ENCODE measurements at places on chromosomes 12 and 14.

- no peak for DNase-seq
These were observed 32.9 kb downstream of the SETD3 start for GRCh38 chr14:99447739-99448138.

DNA sequence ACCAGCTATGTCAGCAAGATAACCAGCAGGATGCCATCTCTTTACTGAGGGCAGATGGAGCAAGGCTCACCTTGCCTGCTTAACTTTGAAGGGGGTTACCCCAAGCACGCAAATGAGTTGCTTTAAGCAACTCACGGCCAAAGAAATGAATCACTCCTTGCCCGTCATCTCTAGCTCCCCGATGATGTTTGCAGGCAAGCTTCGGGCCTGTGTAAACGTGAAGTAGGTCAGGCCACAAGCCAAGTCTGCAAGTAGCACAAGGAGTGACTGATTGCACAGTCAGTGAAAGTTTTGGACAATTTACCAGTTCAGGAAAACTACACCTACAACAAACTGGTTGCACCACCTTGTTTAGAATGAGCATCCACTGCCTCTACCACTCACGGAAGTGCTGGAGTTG is 699.7 kb upstream of the TBX3 start:
- DNase-seq: no peak

- no peak for DNase-seq
These were observed 52.4 kb downstream of the SYT1 start for GRCh38 chr12:78916845-78917480.

GRCh38 chr12:18454330-18454729 is 193.0 kb downstream of the PIK3C2G start:
- no peak for DNase-seq

GRCh38 chr14:55929136-55929535 is 189.1 kb upstream of the PELI2 start:
- DNase-seq: no peak

- no peak for DNase-seq
These were observed 39.7 kb upstream of the VRK1 start for GRCh38 chr14:96757456-96757855.

DNA sequence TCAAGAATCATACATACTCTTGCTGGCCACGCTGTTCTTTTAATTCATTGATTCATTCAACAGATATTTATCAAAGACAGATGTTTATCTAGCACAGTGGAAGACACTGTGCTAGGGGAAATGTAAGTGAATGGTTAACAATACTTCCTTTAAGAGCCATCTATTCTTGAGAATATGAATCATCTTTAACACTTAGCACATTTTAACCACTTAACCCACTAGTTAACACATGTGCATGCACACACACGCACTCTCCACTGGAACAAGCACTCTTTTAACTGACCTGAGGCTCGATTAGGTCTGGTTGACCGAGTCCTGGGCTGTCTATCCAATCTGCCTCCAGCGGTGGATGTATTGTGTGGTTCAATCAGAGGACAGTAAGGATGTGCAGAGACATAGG is 34.6 kb downstream of the LMNTD1 start:
- no peak for DNase-seq

DNA sequence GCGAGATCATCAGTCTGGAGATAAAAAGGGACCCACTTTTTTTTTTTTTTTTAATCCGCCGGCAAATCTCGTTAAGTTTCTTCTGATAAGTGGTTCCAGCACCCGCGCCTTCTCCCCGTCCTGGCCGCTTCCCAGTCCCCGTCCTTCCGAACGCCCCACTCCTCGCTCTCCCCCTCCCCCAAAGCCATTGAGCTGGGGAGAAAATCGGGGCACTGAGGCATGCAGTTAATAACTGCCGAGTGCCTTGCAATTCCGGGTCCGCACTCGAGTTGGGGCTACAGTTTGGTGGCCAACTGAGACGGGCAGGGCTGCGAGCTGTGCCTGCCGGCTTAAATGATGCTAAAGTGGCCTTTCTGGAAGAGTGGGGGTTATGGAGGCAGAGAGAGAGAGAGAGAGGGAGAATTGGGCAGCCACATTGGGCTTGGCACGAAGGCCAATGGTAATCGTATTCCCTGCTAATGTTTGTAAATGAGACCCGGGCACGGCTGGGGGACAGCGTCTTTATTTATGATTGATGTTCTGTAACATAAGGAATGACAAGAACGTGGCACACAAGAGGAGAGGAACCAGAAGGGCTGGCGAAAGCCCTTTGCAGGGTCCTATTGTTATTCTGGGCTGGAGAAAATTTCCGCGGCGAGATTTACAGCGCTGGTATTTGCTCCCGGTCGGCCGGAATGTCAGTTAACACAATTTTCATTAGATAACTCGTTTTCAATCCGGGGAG is 115.4 kb upstream of the MYL2 start:
- peak; percentile 55 for DNase-seq

- no peak for DNase-seq
These were observed 128.7 kb upstream of the NOS1 start for GRCh38 chr12:117490130-117490529.

DNA sequence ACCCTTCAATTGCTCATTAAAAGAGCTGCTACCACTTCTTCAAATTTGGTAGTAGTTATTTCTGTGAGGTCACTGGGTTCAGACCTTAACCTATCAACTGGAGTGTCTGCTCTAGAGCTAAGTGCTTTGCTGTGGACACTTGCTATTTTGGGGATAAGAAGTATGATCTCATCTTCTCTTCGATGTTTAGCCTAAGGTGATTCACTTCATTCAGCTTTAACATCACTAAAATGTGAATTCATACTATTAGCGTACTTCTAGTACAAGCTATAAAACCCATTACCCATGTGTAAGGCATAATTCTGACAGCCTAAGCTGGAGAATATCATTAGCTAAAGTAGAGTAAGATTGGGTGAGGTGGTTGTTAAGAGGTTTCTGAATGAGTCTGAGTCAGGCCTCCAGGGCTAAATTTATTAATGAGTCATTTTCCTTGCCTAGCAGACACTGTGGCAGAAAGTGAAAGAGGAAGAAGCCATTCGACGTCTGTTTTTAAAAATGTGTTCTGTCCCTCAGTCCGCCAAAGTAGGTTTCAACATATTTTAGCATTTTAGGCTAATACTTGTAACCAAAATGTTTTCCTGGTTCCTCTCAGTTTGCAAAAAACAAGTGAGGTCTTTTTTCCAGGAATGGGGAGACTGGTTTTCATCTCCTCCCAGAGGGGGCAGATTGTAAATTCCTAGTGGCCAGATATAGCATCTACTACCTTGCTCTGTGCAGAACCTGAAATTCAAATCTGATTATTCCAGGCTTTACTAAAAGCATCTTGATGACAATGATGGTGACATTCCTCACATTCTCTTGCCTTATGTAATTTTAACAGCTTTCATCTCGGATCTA is 103.6 kb downstream of the SSPN start:
- no peak for DNase-seq

GRCh38 chr12:123306200-123306599 is 34.5 kb upstream of the CDK2AP1 start:
- no peak for DNase-seq

- DNase-seq: no peak
These were observed 194.9 kb downstream of the DUSP6 start for GRCh38 chr12:89157413-89157812.

DNA sequence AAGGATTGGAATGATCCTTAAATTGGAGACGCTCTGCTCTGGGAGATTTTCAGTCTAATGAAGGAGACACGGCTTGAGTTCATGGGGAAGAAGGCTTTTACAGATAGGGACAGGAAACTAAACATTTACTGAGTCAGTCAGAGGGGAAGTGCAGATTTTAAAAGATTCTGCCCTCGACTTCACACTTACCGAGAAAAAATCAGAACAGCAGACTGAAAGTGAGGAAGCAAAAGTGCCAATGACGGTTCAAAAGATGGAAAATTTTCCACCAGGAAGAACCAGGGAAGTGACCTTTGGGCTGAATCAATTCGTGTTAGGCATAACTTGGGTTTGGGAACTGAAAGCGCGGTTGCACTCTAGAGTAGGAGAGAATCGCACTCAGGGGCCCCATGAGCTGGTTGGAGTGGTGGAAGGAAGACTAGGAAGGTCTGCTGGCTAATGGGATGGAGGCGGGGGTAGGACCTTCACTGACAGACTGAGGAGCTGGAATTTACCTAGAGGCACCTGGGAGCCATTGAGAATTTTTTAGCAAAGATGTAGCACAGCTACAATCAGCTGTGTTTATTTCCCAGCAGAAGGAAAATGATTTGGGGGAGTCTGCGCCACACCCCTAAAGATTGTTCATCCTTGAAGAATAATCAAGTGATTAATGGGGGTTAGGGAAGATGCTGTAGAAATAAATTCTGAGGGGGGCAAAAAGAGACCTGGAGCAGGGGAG is 1.2 kb downstream of the KCNK13 start:
- no peak for DNase-seq

DNA sequence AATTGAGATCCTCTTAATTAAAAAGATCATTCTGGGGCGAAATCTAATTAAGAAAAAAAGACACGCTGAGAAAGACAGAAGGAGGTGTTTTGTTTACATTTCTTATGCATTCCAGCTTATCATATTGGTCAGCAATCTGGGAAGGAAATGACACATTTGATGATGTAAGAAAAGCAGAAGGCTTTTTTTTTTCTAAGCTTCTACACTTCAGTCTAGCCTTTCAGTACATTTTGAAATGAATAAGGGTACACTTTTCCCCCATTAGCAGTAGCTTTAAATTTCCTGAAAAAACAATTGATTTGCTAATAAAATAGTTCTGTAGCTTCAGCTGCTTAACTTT is 5.9 kb upstream of the GSC start:
- no peak for DNase-seq

DNA sequence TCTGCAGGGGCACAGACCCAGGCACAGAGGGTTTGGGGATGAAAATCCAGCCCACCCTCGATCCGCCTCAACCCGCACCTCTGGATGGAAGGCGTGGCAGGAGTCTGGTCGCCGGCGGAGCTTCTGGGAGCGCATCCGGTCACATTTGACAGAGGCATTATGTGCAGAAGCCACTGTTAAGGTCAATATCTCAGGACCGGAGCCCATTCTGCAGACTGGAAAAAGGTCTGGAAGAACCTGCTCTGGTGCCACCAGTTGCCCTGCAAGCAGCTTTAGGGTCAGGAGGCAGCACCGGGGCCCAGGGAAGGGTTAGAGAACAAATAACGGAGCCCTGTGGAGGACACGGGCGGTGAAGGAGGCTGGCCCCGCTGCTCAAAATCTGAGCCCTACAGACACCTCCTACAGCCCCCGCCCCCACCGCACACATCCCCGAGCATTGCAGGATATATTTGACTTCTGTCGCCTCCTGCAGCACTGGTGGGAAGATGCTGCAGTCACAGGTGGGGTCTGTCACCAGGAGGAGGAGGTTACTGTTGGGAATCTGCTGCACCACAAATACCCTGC is 25.1 kb upstream of the LRTM2 start:
- DNase-seq: peak; percentile 52

- DNase-seq: no peak
These were observed 2.8 kb upstream of the NID2 start for GRCh38 chr14:52071675-52072074.

- no peak for DNase-seq
These were observed 92.7 kb upstream of the RESF1 start for GRCh38 chr12:31866523-31866922.

DNA sequence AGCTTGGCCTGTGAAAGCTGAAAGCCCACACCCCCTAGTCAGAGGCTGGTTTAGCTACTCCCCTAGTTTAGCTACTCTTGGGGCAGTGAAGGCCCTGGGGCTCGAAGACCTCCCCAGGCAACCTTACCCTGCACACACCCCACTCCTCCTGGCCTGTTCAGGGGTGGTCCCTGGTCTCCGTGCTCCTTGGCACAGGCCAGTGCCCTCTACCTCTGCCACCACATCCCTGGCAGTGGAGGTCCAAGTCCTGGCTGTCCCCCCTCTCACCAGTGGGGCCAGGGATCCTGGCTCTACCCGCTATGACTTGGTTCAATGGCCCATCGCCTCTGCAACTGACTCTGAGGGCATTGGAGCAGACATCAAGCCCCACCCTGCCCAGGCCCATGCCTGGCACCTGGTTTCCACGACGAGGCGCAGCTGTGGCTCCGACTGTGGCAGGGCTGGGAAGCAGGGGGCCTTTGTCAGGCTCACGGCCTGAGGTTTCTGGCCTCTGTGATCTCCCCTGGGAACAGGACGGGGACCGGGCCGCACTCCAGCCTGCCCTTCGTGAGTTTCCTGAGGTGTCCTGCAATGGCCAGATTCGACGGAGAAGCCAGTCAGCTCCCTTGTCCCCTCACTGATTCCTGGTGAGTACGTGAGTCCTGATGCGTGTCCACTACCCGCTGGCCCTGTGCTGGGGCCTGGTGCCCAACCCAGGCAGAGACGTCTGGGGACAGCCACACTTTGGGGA is 5.7 kb downstream of the TMEM121 start:
- DNase-seq: no peak

- DNase-seq: no peak
These were observed 14.3 kb downstream of the COCH start for GRCh38 chr14:30888480-30889243.

DNA sequence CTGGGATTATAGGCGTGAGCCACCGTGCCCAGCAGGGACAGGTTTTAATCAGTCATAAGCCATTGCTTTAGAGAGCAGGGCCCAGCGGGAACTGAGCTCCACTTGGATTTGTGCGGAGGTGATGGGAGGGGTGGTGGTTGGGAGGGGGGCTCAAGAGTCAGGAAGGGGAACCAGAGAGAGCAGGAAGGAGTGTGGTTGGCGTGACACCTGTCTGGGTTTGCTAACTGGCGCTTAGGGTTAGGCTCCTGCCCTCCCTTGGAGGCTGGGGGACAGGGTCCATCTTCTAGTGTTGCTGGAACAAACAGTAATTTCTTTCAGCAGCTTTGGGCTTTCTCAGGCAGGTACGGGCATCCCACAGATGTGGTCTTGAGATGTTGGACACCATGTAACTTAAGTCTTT is 7.5 kb upstream of the ALDH2 start:
- DNase-seq: no peak

GRCh38 chr14:90349739-90350138 is 18.0 kb upstream of the NRDE2 start:
- no peak for DNase-seq

DNA sequence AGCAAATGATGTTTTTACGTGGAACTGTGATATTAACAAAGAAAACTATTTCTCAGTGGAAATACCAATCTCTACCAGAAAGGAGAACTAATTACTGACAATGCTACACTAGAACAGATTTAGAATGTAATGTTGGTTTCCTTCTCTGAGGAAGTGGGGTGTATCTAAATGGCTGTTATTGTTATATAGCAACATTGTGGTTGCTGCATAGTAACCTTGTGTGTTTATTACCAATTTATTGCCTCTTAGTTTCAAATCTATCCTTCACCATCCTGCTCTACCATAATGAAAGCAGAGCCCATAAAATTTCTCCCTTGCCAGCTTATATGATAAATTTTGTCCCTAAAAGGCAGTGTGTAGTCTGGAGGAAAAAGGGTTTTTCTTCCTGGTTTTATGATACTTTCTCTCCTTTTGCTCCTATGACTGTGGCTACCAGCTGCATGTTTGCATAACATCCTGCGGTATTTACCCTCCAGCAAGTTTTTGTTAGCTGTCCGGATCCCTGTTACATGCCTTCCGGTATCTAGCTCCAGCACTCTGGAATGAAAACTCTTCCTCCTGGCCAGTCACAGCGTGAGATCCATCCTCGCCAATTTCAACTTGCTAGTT is 5.7 kb upstream of the KLRK1 start:
- DNase-seq: peak; percentile 66

GRCh38 chr14:75969891-75970290 is 11.9 kb downstream of the TGFB3 start:
- DNase-seq: no peak

All from H9 (cell line).